ENCODE measurements at places on chromosomes 3 and 15.

DNA sequence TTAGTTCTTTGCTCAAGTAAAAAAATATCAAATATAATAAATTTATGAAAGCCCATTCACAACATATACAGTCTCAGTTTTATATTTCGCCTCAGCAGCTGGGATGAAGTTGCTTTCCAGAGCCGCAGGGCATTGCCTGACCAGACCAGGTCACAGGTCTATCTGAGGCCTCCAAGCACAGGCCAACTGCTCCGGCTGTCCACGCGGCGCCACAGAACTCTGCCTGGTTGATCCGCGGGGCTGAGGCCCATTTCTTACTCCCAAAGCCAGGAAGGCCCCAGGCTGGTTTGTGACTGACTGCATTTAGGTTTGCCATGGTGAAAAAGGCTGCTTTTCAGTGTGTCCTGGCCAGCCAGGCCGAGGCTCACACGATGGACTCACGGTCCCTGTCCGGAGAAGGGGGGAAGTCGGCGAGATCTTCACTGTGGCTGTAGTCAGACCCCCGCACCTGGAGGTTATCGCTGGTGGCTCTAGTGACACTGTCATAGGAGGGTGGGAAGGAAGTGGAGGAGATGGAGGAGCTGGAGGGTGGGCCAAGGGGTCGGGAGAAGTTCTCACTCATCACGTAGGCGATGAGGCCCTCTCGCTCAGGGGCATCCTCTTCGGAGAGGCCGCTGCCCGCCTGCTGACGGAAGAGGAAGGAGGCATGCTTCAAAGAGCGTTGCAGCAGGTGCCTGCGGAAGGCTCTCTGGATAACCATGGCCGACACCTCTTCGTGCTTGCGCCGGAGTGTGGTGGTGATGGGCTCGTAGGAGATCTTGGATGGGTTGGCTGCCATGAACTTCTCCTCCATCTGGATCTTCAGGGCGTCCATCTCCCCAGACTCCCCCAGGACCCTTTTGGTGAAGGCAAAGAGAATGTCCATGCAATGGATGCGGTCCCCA, 54.1 kb downstream of the EXOG start:
- no peak overlapping the region for H3K27ac ChIP-seq
- H3K4me3 ChIP-seq, result no peak overlapping the region
- no peaks in the 10 kb centered on the region for H3K27me3 ChIP-seq
- no peaks in the 10 kb centered on the region for H3K36me3 ChIP-seq
- DNase-seq, result no peak

- H3K27me3 ChIP-seq, result no peaks in the 10 kb centered on the region
- DNase-seq, result no peak
- H3K4me3 ChIP-seq, result no peak overlapping the region
- H3K36me3 ChIP-seq, result no peaks in the 10 kb centered on the region
Observed at GRCh38 chr3:31288641-31289100, 244.1 kb upstream of the STT3B start.

DNA sequence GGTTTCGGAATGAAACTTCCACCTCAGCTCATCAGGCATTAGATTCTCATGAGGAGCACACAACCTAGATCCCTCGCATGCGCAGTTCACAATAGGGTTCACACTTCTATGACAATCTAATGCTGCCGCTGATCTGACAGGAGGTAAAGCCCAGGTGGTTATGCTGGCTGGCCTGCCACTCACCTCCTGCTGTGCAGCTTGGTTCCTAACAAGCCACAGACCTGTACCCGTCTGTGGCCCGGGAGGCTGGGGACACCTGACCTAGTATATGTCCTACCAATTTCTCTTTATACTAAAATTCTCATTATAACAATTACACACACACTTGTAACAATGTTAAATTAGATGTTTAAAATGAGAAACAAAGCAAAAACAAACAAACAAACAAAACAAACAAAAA, 172.2 kb downstream of the SLC9A9 start:
- no peak overlapping the region for H3K27ac ChIP-seq
- H3K4me1 ChIP-seq, result peaks cover 3% of the 10 kb centered on the region
- H3K36me3 ChIP-seq, result no peaks in the 10 kb centered on the region
- no peaks in the 10 kb centered on the region for H3K27me3 ChIP-seq
- no peak for DNase-seq

GRCh38 chr3:52446631-52447511, 2.0 kb upstream of the SEMA3G start:
- H3K4me3 ChIP-seq, result no peak overlapping the region
- H3K4me1 ChIP-seq, result peaks cover 28% of the 10 kb centered on the region
- H3K27me3 ChIP-seq, result no peaks in the 10 kb centered on the region
- peak; percentile 54 for DNase-seq

- no peak for DNase-seq
- no peaks in the 10 kb centered on the region for H3K27me3 ChIP-seq
- H3K27ac ChIP-seq, result no peak overlapping the region
- no peak overlapping the region for H3K4me3 ChIP-seq
- H3K4me1 ChIP-seq, result peaks cover 13% of the 10 kb centered on the region
Observed at GRCh38 chr3:16836505-16837237, 48.1 kb upstream of the PLCL2 start.

DNA sequence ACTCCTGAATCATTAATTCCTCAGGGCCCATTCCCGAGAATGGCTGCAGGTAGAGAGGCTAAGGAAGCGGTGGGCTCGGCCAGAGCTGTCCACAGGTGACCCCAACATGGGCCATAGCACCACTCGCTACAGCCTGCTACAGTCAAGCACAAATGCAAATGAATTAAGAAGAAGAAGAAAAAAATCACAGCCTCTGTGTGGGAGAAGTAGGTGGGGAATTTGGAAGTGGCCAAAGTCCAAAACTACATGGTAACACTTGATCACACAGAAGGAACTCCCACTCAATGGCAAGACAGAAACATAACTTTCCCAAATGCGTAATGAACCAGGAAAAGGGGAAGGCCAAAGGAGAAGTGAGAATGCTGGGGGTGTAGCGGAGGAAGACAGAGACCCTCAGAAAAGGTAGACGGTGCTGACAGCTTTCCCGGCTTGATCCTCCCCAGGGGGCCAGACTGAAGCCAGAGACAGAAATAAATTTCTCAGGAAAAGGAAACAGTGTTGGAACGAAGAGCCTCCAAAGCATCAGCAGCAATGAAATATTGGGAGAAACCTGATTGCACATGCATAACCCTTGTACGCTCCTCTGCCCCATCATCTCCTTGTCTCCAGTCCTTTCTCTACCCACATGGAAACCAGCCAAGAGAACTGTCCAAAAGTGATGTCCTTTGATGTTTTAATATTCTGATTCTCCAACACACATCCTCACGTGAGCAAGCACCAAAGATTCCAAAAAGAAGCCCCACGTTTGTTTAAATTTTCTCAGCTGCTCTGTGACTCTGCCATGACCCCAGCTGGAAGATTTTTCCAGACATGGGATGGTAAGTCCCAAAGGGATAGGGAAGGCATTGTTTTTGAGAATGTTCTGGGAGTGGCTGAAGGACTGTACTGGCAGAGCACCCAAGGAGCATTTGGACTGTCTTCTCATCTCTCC, 107.6 kb downstream of the OXNAD1 start:
- DNase-seq, result no peak
- no peak overlapping the region for H3K4me3 ChIP-seq
- H3K36me3 ChIP-seq, result peaks cover 47% of the 10 kb centered on the region
- H3K27ac ChIP-seq, result no peak overlapping the region
- H3K27me3 ChIP-seq, result no peaks in the 10 kb centered on the region

GRCh38 chr15:99424978-99425656, 140.7 kb upstream of the MEF2A start:
- no peaks in the 10 kb centered on the region for H3K36me3 ChIP-seq
- peak overlapping the region; percentile 4 for H3K4me3 ChIP-seq
- no peaks in the 10 kb centered on the region for H3K27me3 ChIP-seq
- peak overlapping the region; percentile 74 for H3K27ac ChIP-seq
- DNase-seq, result peak; percentile 51
- peaks cover 47% of the 10 kb centered on the region for H3K4me1 ChIP-seq

GRCh38 chr15:72873379-72874233, 90.0 kb upstream of the ADPGK start:
- peaks cover 7% of the 10 kb centered on the region for H3K27me3 ChIP-seq
- no peak overlapping the region for H3K27ac ChIP-seq
- no peak for DNase-seq
- no peaks in the 10 kb centered on the region for H3K4me1 ChIP-seq
- no peaks in the 10 kb centered on the region for H3K36me3 ChIP-seq
- H3K4me3 ChIP-seq, result no peak overlapping the region

DNA sequence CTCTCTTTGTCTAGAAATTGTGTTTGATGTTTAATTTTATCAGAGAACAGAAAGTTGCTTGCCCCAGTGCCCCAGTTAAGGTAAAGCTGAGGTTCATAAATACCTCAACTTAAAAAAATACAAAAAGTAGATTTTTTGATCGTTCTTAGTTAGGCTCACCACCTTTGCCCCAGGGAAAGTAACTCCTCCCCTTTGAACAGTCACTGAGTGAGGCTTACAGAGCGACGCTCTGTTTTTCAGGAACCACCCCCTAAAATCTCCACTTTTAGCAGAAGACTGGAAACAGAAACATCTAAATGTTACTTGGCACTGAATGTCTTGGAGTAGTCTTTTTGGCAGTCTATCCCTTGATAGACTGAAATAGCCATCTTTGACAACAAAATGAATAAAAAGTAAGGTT, 24.9 kb downstream of the BLM start:
- no peak for DNase-seq
- H3K4me1 ChIP-seq, result no peaks in the 10 kb centered on the region
- no peaks in the 10 kb centered on the region for H3K36me3 ChIP-seq
- H3K4me3 ChIP-seq, result no peak overlapping the region

GRCh38 chr3:62015111-62015510, 358.2 kb downstream of the FEZF2 start:
- no peaks in the 10 kb centered on the region for H3K36me3 ChIP-seq
- H3K4me1 ChIP-seq, result no peaks in the 10 kb centered on the region
- no peak overlapping the region for H3K4me3 ChIP-seq

- no peaks in the 10 kb centered on the region for H3K36me3 ChIP-seq
- H3K27me3 ChIP-seq, result no peaks in the 10 kb centered on the region
- no peaks in the 10 kb centered on the region for H3K4me1 ChIP-seq
- no peak for DNase-seq
- no peak overlapping the region for H3K27ac ChIP-seq
- no peak overlapping the region for H3K4me3 ChIP-seq
Observed at GRCh38 chr3:161920196-161920595, 423.6 kb downstream of the OTOL1 start.

- peaks cover 58% of the 10 kb centered on the region for H3K36me3 ChIP-seq
- no peaks in the 10 kb centered on the region for H3K27me3 ChIP-seq
- no peak for DNase-seq
- H3K4me3 ChIP-seq, result no peak overlapping the region
- no peak overlapping the region for H3K27ac ChIP-seq
Observed at GRCh38 chr3:14672588-14672987, 2.4 kb upstream of the C3orf20 start.

DNA sequence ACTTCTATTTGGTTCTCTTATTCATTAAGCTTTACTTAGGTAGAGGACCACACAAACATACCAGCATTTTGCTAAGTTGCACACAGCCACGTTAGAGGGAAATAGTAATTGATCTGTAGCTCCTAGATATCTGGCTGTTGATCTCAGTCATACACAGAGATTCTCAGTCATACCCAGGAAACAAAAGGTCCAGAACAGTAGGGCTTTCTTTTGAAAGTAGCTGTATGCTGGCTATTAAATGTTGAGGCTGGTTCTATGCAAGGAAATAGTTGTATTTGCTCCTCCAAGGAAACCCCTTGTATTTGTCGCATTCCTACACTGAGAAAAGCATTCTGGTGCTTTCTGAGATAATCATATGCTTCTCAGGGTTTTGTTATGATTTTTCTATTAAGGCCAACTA, 523.8 kb downstream of the SOX2 start:
- H3K36me3 ChIP-seq, result no peaks in the 10 kb centered on the region
- H3K4me1 ChIP-seq, result no peaks in the 10 kb centered on the region
- no peak overlapping the region for H3K27ac ChIP-seq
- H3K4me3 ChIP-seq, result no peak overlapping the region
- no peaks in the 10 kb centered on the region for H3K27me3 ChIP-seq

DNA sequence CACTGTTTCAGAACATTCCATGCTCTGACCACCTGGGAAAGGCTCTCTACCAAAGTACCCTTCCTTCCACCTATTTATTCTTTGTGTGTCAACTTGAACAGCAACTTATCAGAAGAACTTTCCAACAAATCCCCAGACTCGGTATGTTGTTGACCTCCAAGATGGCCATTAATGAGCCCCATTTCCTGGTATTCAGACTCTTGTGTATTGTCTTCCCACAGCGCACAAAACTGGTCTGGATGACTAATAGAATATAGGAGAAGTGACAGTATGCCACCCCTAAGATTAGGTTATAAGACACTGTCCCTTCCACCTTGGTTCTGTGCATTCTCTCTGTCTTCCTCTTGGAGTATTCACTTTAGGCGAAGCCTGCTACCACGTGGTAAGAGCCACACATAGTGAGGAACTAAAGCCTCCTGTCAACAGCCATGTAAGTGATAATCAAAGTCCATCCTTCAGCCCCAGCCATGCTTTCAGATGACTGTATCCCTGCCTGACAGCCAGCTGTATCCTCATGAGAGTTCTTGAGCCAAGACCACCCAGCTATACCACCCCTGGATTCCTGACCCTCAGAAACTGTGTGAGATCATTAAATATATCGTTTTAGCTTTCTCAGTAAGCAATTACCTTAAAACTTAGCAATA, 481.7 kb downstream of the MAGI1 start:
- H3K36me3 ChIP-seq, result no peaks in the 10 kb centered on the region
- H3K4me3 ChIP-seq, result no peak overlapping the region
- no peak for DNase-seq

DNA sequence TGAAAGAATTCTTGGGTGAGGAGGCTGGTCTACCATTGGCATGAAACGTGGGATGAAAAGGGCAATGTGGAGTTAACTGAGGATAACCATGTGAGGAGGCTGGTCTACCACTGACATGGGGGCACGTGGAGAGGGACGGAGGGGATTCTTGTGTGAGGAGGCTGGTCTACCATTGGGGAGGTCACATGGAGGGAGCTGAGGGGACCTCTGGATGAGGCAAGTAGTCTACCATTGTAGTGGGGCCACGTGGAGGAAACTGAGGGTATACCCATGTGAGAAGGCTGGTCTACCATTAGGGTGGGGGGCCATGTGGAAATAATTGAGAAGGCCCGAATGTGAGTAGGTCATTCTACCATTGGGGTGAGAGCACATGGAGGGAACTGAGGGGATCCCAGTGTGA, 154.1 kb downstream of the FBLN2 start:
- no peaks in the 10 kb centered on the region for H3K36me3 ChIP-seq
- no peaks in the 10 kb centered on the region for H3K4me1 ChIP-seq
- H3K27ac ChIP-seq, result no peak overlapping the region
- DNase-seq, result no peak
- H3K27me3 ChIP-seq, result no peaks in the 10 kb centered on the region

DNA sequence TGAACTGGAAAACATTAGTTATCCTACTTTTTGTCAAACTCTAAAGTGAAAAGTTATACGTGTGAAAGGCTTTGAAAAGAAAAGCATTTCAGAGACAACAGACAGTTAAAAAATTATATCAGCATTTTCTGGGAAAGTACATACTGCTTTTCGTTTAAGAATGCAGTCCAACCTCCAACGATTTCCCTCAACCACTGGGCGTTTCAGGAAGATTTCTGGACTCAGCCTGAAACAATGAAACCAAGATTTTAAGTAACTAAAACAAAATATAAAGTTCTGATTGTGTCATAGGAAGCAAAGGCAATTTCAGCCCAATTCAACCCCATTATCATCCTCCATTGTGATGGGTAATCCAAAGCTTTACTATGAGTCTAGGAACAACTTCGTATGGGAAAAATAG, 110.7 kb downstream of the PLD1 start:
- H3K27ac ChIP-seq, result no peak overlapping the region
- no peaks in the 10 kb centered on the region for H3K36me3 ChIP-seq
- no peak for DNase-seq
- no peak overlapping the region for H3K4me3 ChIP-seq

GRCh38 chr3:11392014-11392859, 120.0 kb downstream of the ATG7 start:
- no peak overlapping the region for H3K4me3 ChIP-seq
- DNase-seq, result no peak
- no peaks in the 10 kb centered on the region for H3K27me3 ChIP-seq
- H3K27ac ChIP-seq, result no peak overlapping the region

Measured in CD4-positive, alpha-beta T cell (primary cell).